ENCODE measurements at places on chromosomes 16 and 17.

GRCh38 chr16:3698941-3699340, 18.4 kb downstream of the TRAP1 start:
- no peak for DNase-seq

- no peak for DNase-seq
Observed at GRCh38 chr16:71230122-71230845, at the start of gene HYDIN. Gene HYDIN, minus strand, starts transcription at chr16:71230722. Its CDS starts 43,827 bp downstream, at chr16:71186895.

DNA sequence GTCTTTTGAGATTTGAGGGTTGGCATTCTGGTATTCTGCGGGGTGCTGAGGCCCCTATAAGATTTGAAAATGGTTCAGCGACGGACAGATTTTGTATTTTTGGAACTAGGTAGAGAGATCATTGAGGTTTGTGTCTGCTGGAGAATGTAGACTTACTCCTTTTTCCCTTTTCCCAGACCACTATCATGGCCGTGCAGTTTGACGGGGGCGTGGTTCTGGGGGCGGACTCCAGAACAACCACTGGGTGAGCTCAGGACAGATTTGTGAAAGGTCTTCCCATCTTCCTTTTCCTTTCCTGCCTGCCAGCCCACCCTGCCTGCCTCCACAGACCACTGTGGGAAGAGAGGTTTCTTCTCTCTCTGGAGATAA, 572 bp downstream of the PSMB6 start:
- DNase-seq = no peak

DNA sequence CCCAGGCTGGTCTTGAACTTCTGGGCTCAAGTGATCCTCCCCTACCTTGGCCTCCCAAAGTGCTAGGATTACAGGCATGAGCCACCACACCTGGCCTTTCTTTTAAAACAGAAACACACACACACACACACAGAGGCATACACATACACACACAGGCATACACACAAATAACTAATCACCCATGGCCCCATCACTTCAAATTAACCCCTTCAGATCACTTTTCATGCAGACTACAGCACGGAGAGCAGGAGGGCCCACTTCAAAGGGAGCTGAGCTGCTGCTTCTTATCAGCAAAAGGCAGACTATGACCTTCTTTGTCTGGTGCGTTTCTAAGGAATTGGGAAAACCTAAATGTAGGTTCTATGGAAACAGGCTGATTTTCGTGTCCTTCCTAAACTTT, 1.9 kb downstream of the CLCN7 start:
- no peak for DNase-seq

GRCh38 chr16:54446639-54447038, 160.1 kb upstream of the IRX3 start:
- no peak for DNase-seq

GRCh38 chr16:85663891-85664321, 24.8 kb downstream of the GINS2 start:
- no peak for DNase-seq

DNA sequence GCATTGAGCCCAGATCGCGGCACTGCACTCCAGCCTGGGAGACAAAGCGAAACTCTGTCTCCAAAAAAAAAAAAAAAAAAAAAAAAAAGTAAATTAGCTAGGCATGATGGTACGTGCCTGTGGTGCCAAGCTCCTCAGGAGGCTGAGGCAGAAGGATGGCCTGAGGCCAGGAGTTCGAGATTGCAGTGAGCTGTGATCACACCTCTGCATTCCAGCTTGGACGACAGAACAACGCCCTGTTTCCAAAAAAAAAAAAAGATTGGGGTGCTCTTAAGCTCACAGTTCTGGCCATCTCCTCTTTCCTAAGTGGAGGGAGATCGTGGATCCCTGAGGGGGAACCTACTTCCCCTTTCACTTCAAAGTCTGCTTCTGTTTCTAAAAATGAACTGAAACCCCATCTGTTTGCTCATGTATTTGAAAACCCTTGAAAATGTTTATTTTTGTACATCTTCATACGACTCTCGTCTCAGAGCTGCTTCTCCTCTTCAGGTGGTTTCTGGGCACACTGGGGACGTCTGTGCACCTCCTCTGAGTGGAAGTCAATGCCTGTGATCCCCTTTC, 138.8 kb downstream of the PRKCA start:
- no peak for DNase-seq

- no peak for DNase-seq
Observed at GRCh38 chr16:14634389-14634725, 1.6 kb downstream of the BFAR start.

DNA sequence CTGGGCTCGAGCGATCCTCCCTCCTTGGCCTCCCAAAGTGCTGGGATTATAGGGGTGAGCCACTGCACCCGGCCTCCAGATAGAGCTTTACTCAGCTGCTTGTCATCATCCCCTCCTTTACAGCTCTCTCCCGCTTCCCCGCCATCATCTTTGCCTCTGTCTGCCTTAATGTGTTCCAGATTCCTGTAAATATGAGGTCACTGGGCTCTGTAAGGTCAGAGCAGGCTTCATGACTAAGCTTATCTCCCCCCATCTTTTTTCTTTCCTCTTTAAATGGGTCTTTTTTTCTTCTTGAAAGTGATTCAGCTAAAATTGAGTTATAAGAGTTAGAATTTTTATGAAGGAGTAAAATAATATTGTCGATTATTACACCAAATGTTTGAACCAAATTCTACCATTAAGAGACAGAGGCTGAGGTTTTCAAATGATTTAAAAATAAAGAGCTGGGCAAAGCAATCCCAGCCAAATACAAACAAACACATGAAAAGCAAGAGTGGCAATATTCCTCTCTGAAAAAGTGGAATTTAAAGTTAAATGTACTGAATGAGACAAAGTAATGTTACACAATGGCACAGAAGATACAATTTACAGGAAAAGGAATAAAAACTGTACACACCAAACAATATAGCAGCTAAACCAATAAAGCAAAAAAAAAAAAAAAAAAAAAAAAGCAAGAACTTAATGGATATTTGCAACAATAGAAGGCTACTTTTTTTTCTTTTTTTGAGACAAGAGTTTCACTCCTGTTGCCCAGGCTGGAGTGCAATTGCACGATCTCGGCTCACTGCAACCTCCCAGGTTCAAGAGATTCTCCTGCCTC, 62.1 kb downstream of the CRISPLD2 start:
- no peak for DNase-seq

DNA sequence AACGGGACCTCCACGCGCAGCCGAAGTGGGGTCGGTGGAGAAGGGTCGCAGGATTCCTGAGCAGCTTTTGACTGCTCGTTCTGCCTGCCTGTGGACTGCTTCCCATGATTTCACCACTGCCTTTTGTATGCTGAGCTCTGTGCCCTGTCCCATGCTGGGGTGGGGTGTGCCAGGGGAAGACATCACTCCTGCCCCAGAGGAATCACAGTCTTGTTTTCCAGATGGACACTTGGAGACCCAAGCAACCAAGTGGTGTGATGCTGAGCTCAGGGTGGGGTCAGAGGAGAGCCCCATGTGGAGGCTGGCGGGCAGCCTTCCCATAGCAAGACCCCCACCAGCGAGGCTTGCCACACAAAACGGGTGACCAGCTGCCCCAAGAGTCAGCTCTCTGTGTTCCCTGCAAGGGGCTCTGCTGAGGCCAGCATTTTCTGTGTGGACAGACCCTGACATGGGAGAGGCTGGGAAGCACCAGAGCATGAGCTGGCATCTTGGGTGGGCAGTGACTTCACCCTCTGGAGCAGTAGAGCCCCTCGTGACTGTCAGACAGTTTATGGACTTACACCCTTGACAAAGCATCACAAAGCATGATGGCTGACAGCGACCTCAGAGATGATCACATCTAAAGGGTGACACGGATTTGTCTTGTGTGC, 111.9 kb downstream of the GNAO1 start:
- DNase-seq = no peak

- no peak for DNase-seq
Observed at GRCh38 chr17:66580956-66581391, 253.9 kb upstream of the CACNG5 start.

DNA sequence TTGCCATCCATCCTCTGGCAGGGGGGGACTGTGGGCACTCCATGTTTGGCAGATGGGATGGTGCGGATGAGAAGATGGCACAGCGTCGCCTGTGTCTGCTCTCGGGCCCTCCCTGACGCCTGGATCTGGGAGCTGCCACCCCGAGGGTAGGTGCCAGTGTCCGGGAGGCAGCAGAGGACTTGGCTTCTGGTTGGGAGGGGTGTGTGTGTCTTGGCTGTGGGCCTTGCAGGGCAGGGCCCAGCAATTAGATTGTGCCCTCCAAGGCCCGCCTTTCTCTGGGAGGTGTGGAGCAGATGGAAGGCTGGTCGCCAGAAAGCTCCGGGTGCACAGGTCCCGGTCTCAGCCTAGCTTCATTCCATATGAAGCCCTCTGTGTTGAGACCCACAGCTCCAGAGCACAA, 1.4 kb downstream of the RAP1GAP2 start:
- no peak for DNase-seq

- peak; percentile 4 for DNase-seq
Observed at GRCh38 chr16:17416461-17417311, 54.1 kb downstream of the XYLT1 start.

DNA sequence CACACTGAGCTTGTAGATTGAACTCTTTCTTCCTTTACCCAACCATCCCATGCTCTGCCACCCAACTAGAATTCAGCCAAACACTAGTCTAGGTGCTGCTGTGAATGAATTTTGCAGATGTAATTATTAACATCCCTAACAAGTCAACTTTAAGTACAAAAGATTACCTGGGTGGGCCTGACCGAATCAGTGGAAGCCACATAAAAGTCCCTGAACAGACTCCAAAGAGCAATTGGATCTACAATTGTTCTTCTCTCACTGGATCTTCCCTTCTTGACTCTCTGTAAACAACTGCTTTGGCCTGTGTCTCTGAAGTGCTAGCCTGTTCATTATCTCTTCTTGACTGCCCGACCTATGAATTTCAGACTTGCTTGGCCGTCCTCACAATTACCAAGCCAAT, 67.9 kb downstream of the PMP22 start:
- DNase-seq = no peak

DNA sequence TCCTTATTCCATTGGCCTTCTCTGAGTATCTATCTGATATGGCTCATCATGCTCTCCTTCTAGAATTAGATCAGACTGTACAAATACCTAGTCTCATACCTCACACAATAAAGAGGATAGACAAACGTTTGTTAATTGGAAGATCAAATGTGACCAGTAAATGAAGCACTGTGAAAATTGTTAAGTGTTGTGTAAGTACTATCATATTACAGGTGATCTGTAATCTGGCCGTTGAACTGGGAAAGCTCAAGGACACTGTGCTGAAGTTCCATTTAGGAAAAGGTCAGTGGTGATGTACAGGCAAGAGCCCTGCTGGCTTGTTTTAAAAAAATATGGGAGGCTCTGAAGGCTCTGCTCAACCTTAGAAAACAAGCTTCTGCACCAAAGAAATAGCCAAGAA, 38.5 kb upstream of the CORO6 start:
- DNase-seq = no peak

- no peak for DNase-seq
Observed at GRCh38 chr17:71327376-71328059, 793.3 kb upstream of the SOX9 start.

DNA sequence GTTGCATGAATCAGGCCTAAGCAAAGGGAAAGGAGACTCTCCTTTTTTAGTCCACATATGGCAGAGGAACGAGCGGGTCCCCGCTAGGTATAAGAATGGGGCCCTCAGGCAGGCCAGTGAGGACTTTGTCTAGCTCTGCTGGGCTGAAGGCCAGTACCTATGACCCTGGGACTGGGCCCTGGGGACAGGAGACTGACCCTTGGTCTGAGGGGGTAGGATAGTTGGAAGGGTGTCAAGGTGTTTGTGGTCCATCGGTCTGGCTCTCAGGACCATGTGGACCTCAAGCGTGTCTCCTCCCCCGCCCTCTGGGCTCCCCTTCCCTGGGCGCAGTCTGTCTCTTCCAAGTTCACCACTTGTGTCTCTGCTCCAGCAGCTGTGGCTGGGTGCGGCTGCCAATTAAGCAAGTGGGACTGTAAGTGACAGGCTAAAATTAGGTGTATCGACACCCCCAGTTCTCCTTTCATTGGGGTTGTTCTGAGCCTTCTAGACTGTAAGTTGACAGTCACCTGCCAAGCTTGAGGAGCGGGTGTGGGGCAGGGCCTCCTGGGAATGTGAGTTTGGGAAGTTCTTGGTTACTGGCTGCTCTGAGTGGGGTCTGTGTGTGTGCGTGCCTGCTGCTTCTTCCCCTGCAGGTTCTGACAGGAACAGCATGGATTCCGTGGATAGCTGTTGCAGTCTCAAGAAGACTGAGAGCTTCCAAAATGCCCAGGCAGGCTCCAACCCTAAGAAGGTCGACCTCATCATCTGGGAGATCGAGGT, 24.5 kb downstream of the AKAP1 start:
- DNase-seq = no peak

DNA sequence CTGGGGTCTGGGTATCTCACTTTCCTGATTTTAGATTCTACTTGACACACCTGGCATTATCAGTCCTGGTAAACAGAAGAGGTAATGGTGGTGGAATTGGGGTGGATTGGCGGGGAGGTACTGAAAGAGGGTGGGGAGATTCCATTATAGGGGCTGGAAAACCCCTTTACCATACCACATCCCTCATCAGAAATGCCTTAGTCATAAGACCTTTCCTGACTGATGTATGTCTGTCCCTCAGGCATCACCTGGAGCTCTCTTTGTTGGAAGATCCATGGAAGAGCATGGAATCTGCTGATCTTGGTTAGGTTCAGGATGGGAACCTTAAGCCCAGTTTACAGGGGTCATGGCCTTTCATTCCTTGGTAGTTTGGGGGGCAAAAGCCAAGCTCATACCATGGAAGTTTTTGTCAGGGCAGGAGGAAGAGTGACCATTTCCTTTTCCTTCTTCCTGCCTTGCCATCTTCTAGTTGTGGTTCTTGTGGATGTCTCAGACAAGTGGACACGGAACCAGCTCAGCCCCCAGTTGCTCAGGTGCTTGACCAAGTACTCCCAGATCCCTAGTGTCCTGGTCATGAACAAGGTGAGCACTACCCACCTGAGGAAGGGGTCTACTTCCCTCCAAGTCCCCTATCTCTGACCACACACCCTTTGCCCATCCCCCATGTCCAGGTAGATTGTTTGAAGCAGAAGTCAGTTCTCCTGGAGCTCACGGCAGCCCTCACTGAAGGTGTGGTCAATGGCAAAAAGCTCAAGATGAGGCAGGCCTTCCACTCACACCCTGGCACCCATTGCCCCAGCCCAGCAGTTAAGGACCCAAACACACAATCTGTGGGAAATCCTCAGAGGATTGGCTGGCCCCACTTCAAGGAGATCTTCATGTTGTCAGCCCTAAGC, 3.3 kb downstream of the ERAL1 start:
- DNase-seq = no peak

DNA sequence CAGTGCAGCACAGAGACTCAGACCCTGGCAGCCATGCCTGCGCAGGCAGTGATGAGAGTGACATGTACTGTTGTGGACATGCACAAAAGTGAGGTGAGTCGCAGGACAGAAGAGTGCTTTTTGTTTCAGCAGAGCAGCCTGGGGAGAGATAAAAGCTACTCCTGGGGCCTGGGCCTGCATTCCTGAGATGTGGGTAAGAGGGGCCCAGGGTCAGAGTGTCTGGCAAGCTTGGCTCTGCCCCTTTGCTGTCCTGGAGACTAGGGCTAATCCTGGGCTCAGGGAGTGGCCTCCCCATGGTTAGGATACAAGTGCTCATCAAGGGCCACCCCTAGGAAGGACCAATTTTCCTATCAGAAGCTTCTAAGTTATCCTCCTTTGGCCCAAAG, 4.8 kb upstream of the ERBB2 start:
- DNase-seq = no peak
